Substantia nigra (tissue), 51 donors: ENCODE measurements at places on chromosomes 6 and 20.
A peak's percentile ranks its signal among the peaks of the same experiment; 100 is the strongest.

GRCh38 chr20:47358672-47359529 lies 2.4 kb upstream of the ZMYND8 start:
- DNase-seq, result peak; percentile 84

DNA sequence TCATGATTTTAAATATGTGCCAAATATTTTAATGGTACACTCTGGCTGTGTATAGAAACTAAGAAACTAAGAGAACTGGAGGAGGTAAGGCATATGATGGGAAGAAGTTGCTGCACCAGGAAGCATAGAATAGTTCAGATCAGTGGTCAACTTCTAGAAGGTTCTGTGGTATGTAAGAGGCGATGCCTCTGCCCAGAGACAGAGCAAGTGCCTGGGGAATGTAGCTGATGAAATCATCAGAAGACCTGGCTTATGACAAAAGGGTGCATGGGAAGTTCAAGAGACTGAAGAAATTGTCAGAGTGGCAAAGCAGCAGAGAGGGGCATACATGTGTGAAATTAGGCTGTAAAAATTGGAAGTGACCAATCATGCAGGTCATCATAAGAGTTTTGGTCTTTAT lies 580.8 kb downstream of the BMP2 start:
- no peak for DNase-seq

- DNase-seq, result no peak
Observed at GRCh38 chr20:35738410-35739179, 3.5 kb downstream of the RBM39 start.

DNA sequence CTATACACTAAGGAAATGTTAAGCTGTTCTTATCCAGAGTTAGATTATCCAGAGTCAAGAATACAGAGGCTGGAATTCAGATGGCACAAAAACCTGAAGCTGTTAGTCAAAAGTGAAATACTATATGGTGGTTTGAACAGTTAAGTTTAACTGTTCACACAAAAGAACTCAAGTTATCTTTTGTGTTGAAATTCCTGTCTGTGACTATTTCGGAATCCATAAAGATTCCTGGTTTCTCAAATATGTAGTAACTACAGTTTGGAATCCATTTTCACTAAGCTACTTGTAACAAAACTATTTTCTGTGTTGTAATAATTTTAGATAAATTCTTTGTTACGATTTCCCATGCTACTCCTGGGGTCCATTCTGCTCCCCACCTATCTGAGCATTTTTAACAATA lies 24.5 kb downstream of the FIG4 start:
- no peak for DNase-seq

- DNase-seq, result no peak
Observed at GRCh38 chr6:111700135-111700690, 94.5 kb upstream of the TRAF3IP2 start.

GRCh38 chr6:21409231-21409630 lies 184.3 kb upstream of the SOX4 start:
- no peak for DNase-seq

DNA sequence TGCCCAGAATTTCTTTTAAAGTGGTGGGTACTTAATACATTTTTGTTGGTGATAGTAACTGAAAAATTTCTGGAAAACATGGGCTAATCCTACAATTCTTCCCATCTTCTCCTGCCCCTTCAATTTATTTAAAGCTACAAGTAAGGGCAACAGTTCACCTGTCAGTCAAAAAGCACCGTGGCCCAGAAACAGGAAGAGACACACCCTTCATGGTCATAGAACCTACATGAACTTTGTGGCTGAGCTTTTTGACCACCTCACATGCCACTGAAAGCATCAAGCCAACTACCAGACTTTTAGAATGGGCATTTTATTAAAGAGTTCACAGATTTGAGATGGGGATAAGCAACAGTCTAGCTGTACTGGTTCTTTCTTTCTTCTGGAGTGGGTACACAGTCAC lies 201.1 kb upstream of the CNR1 start:
- no peak for DNase-seq

DNA sequence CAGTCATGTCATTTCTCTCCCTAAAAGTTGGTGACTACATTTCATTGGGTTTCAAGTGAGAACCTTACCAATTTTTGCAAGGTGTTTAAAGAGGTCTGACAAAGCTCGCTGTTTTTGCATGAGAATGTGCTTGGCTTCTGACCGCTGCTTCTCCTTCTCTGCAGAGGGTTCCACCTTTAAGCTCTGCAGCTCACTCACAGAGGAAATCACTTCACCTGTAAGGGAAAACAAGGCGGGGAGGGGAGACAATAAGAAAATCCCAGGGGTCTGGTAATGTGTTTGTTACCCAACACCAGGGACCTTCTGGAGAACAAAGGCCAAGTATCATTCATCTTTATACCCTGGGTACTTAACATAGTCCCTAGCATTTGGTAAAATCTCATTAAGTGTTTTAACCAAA lies 40.0 kb upstream of the LYRM2 start:
- no peak for DNase-seq

- DNase-seq, result no peak
Observed at GRCh38 chr6:88626460-88626859, 337.0 kb downstream of the RNGTT start.

DNA sequence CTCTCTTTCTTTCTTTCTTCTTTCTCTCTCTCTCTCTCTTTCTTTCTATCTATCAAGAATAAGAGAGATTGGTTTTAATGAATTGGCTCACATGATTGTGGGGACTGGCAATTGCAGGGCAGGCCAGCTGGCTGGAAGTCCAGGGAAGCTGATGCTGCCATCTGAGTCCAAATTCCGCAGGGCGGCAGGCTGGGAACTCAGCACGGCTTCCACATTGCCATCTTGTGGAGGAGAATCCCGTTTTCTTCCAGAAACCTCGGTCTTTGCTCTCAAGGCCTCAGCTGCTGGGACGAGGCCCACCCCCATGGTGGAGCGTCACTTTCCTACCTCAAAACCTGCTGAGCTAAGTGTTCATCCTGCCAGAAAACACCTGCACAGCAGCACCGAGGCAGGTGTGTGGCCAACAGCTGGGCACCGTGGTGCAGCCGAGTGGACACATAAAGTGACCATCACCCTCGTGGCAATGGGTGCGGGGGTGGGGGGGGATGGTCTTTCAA lies 58.8 kb upstream of the SLCO4A1 start:
- peak; percentile 25 for DNase-seq

DNA sequence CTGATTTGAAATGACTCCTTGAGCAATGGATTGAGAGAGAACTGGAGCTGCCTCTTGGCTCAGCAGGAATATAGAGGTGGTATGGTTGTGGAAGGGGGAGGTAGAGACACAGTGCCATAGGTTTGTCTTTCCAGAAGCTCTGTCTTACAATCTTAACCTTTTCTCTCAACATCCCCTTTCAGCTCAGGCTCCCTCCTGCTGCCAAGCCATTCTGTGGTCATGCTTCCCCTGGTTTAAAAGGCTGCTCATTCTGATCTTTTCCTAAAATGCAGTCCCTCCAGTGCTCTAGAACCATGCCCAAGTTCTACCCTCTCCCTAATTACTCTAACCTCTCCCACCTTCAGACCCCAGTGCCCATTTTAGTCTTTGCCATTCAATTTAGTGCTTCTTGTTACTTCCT lies 517.9 kb upstream of the MARCKS start:
- no peak for DNase-seq

DNA sequence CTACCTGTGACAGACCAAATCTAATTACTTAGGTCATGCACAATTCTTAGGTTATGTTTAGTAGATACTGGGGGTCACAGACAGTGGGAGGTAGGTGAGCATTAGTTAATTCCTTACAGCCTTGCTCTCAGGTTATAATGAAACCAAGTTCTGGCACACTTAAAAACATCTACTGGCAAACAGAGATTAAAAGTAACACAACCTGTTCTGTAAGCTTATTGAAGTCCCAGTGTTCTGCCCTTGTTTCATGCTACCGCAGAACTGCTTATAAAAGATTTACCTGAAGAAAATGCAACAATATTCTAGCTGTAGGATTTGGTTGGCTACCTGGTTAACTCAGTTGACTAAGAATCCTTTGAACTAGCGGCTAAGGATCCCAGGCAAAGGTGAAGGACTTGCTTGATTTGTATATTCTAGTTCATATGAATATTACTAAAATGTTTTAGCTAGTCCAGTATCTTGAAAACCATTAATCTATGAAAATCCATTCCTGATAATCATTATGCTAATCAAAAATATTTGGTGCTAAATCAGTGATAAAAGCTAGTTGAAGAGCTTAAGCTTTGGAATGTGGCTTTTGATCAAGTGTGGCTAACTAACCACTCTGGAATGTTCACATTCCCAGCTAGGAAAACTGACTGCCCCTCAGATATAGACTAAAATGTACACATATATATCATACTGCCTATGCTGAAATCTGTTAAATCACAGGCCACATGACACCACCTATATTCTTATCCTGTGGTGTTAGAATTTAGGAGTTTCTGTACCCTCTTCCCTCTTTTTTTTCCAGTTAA lies 7.2 kb downstream of the PEX3 start:
- DNase-seq, result no peak

DNA sequence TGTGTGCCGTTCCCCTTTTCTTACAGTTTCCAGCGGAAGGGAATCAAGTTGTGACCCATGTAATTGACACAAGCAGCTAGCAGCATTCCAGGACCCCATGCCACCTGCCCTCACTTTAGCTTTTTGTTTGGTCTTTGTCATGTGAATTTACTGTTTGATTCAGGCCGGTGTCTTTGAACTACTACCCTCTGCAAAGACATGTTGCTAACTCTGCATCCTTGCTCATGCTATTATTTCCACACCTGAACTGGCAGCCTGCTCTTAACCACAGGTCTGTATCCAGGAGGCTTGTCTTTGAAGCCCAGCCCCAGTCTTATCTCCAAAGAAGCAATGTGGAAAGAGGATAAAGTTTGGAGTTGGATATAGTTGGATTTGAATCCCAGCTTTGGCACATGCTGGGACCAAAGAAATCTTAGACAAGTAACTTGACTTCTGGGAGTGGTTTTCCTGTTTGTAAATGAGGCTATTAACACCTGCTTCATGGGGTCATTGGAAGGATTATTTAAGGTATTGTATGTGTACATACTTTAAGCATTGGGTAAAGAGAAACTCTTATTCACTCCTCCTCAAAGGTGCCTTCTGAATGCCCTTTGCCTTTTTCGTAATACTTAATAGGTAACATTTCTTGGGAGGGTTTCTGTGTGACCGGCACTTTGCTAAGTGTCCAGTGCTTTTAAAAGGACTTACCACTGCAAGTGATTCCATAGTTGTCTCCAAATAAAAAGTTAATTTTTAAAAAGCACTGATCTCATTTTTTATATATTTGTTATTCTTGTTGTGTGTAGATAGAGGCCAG lies 52.4 kb downstream of the RALY start:
- DNase-seq, result no peak

GRCh38 chr6:138310294-138310693 lies 67.4 kb upstream of the SMIM28 start:
- no peak for DNase-seq

GRCh38 chr6:109143191-109143590 lies 47.9 kb downstream of the CEP57L1 start:
- no peak for DNase-seq

- no peak for DNase-seq
Observed at GRCh38 chr6:139364302-139364981, 10.0 kb downstream of the CITED2 start.

DNA sequence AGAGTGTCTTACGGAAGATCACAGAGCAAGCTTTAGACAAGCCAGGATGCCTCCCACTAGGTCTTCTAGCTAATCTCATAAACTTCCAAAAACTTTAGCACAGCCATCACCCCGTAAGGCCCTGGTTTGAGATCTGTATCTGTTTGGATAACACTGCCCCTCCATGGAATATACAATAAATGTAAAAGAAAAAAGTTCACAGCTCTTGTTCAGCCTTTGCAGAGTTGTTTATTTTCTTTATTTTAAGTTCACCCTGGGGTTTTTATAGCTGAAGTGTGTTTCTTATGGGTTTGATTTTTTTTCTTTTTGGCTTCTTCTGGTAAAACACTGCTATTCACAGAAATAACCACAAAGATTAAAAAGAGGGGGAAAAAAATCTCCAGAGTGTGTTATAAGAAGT lies 125.6 kb downstream of the EYA2 start:
- no peak for DNase-seq

DNA sequence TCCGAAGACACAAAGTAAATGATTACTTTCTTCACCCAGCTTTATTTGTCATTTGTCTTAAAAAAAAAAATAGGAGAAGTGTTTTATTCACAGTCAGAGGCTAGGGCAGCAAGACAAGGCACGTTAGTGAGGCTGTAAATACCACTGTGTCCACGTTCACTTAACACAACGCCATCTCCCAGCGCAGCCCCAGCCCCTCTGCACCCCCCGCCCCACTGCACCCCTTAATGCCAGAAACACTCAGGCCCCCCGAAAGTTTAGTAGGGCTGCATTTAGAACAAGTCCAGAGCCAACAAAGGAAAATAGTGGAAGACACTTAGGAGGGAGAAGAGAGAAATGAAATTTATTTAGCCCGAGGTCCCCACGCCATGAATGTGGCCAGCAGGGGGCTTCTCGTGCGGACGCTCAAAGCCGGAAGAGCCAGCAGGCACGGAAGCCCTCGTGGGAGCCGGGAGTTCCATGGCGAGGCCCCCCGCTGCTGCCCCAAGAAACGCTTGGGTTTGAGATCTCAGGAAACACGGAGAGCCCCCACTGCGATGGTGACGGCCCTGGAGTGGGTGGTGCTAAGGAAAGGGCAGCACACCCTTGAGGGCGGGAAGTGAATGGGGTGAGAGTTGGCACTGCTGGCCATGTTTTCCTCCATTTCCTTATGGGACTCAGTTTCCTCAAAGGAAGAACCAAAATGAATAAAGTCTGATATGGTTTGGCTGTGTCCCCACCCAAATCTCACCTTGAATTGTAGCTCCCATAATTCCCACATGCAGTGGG lies 50.2 kb downstream of the IYD start:
- DNase-seq, result peak; percentile 18

GRCh38 chr6:127907960-127908640 lies 7.2 kb upstream of the THEMIS start:
- no peak for DNase-seq

DNA sequence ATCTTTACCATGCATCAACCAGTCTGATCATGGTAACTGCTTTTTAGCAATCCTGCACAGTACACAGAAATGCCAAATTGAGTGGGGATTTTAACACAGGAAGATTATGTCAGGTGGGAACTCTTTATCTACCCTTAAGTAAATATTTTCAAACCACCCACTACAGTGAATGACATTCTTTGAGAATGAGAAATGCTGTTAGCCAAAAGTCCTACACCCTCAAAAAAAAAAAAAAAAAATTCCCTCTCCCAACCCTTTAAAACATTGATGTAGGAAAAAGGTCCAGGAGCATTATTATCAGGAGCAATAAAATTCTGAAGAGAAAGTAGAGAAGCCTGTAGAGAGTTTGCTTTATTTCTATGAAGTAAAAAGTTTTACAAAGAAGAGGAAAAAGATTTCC lies 307.2 kb upstream of the THEMIS start:
- no peak for DNase-seq

DNA sequence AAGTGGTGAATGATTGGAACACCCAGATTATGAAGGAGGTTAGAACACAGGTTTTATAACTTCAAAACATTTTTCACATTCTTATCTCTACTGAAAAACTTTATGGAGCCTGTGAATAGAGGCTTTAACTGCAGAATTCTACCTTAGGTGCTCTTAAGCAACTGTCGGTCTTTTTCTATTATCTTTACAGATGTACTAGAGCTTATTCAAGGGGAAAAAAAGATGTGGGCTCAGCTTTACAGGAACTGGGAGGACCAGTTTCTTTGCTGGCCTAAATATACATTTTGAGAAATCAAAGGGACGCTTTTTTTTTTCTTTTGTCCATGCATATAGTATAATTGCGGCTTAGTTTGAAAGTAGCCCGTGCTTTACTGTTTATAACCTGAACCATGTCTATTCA lies 58.9 kb downstream of the UST start:
- DNase-seq, result no peak
